ENCODE measurements at places on chromosomes 3 and 15.
A peak's percentile ranks its signal among the peaks of the same experiment; 100 is the strongest.

DNA sequence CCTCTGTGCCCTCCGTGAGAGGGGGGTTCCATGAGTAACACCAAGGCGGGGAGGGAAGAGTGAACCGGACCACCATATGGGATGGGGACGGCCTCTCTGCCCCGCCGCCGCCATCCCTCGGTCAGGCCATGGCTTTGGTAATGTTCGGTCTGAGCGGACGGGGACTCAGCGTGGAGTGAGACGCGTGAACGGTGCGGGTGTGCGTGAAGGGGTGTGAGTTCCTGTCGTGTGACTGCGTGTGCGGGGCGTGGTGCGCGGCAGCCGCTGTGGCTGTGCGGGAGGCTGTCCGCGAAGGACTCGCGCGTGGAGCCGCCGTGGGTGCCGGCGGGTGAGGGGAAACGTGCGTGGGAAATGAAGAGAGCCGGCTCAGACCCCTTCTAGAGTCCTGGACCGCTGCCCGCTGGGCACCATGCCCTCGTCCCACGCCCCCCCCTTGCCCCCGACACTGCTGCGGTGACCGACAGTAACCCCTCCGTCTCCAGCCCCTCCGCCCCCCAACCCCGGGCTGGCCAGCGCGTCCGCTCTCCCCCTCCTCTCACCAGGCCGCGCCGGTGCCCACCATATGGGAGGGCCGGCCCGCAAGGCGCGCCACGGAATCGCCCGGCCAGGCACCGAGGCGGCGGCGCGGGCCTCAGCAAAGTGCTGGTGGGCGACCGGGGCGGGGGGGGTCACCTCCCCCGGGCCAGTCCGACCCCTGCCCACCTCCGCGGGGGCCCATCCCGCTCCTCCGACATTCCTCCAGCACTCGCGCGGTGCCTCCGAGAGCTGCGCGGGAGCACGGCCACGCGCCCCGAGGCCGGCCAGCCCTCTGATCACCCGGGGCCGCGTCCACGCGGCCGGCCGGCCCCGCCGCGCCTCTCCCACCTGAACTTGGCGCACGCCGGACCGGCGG is 589 bp downstream of the KLF15 start:
- no peak for ATAC-seq

DNA sequence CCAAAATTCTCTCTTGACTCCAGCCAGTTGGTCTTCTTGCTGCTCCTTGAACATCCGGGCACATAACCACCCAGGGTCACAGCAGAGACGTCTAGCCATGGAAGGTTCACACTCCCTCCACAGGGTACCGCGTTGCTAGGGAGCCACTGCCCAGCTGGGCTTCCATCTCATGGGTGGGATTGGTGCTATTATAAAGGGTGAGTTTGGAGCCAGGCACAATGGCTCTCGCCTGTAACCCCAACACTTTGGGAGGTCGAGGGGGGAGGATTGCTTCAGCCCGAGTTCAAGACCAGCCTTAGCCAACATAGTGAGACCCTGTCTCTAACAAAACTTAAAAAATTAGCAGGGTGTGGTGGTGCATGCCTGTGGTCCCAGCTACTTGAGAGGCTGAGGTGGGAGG is 17.5 kb upstream of the SKOR1 start:
- no peak for ATAC-seq

DNA sequence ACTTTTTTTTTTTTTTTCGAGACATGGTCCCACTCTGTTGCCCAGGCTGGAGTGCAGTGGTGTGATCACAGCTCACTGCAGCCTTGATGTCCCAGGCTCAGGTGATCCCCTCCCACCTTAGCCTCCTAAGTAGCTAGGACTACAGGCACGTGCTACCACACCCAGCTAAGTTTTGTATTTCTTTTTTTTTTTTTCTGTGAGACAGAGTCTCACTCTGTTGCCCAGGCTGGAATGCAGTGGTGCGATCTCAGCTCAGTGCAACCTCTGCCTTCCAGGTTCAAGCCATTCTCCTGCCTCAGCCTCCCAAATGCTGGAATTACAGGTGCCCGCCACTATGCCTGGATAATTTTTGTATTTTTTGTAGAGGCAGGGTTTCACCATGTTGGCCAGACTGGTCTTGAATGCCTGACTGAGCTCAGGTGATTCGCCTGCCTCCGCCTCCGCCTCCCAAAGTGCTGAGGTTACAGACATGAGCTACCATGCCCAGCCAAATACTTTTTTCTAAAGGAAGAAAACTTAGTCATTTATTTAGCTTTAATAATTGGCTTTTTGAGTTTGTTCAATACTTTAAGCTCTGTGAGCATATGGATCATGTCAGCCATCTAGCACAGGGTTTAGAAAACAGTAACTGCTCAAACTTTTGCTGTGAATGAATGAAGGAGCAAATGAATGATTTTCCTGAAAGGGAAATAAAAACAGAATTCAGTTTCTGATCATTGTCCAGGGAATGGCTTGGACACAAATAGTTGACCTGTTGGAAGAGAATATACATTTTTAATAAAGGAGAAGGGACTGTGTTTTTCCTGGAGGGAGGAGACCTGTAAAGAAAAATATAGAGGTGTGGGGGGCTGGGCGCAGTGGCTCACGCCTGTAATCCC is 26.0 kb downstream of the UBE2E1 start:
- ATAC-seq = peak; percentile 55

DNA sequence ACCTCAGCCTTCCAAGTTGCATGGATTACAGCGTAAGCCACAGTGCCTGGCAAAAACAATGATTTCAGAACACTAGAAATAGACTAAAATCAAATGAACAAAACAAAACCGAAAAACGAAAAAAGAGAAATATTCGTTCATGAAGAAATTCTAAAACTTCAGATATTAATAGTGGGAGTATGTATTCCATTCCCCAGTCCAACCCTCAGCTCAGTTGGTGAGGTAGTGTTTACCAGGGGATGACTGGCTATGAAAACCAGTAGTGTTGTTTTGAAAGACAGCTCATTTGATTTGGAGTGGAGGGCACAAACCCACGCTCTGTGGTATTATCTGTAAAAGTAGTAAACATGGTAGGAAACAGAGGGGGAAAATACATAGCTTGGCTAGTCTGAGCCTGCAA is 6.8 kb upstream of the SNRK start:
- no peak for ATAC-seq

GRCh38 chr3:104974316-104974715 is 392.4 kb upstream of the ALCAM start:
- no peak for ATAC-seq

GRCh38 chr15:41561104-41561776 is 2.2 kb downstream of the TYRO3 start:
- ATAC-seq = no peak

- peak; percentile 22 for ATAC-seq
Observed at GRCh38 chr15:41661518-41662225, 1.5 kb downstream of the MGA start.

GRCh38 chr15:39741258-39741657 is 41.4 kb downstream of the FSIP1 start:
- ATAC-seq = no peak

DNA sequence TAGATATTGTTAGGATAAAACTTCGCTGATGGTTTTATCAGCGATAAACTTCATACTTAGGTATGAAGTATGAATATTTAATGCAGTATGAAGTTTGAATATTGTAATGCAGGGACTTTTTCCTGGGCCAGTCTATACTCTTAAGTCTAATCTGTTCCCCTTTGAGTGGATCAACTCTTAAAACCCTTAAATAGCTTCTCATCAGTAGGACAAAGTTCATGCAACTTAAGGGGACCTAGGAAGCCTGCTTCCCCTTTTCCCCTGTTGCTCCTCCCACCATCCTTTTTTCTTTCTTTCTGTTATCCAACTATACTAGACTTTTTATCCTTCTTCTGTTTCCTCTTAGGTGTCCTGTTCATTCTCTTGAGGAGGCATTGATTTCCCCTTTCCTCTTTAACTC is 78.7 kb downstream of the MITF start:
- no peak for ATAC-seq

DNA sequence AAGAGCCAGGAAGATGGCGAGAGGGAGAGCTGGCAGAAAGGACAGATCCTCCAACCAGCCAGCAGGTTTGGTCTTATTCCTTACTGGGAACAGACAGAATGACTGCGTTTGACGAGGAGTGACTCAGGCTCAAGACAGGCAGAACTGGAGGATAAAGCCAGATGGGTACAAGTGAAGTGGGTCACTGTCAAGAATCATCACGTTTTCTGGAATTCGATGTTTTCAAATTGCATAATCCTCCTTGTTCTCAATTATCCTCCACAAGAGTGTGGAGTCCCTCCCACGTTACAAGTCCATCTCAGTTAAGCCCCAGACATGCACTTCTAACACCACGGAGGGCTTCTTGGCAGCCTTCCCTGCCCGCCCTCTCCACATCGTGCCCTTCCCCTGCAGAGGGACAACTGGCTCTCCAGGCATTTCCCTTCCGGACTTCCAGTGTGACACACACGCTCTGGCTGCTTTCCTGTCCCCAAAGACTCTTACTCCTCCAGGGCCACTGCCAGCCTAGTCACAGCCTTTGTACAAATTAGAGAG is 183.1 kb downstream of the CHST2 start:
- peak; percentile 55 for ATAC-seq

- peak; percentile 73 for ATAC-seq
Observed at GRCh38 chr3:123723522-123724168, 138.8 kb upstream of the HACD2 start.

GRCh38 chr3:49302613-49303012 is 25.6 kb upstream of the C3orf62 start:
- peak; percentile 41 for ATAC-seq

GRCh38 chr3:9384141-9384828 is 13.1 kb upstream of the SETD5 start:
- ATAC-seq = peak; percentile 48

DNA sequence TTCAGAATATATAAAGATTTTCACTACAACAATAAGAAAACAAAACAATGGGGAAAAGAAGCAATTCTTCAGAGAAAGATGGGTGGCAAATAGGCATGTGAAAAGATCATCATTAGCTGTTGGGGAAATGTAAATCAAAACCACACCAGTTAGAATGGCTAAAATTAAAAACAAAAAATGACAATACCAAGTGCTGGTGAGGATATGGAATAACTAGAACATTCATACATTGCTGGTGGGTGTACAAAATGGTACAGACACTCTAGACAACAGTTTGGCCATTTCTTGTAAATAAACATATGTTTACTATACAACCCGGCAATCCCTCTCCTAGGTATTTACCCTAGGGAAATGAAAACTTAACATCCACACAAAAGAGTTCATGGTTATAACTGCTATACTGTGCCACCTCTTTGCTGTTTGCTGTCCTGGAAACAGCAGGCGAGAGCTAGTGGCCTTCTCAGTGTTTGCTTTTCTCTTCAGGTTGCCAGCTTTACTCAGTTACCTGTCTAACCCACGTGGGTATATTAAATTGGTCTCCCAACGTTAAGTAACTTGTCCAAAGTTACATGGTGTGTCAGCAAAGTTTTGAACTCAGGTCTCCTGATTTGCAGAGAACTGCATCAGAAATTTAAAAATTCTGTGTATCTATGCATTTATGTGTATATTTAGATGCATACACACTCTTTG is 4.6 kb upstream of the NIT2 start:
- no peak for ATAC-seq

- ATAC-seq = peak; percentile 97
Observed at GRCh38 chr3:48635222-48636021, at the start of gene SLC26A6. Gene SLC26A6 (minus strand): TSS chr3:48635461. CDS start chr3:48635393, 68 bp downstream.

- no peak for ATAC-seq
Observed at GRCh38 chr15:94229591-94230369, 1.6 kb upstream of the MCTP2 start.

- no peak for ATAC-seq
Observed at GRCh38 chr15:81182756-81183438, 13.8 kb upstream of the IL16 start.

- ATAC-seq = no peak
Observed at GRCh38 chr3:177529071-177529550, 331.8 kb upstream of the TBL1XR1 start.

- no peak for ATAC-seq
Observed at GRCh38 chr15:47685141-47685870, 32.0 kb upstream of the SEMA6D start.

DNA sequence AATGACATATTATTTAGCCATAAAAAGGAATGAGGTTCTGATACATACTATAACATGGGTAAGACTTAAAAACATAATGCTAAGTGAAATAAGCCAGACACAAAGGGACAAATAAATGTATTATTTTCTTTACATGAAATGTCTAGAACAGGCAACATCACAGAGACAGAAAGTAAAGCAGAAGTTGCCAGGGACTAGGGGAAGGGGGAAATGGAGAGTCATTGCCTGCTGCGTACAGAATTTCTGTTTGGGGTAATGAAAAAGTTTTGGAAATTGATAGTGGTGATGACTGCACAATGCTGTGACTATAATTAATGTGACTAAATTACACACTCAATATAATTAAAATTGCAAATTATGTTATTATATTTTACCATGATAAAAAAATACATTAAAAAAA is 99.9 kb downstream of the ANO10 start:
- ATAC-seq = no peak

- no peak for ATAC-seq
Observed at GRCh38 chr3:195086341-195086740, 184.6 kb downstream of the XXYLT1 start.

GRCh38 chr3:196749125-196749524 is 9.5 kb downstream of the PAK2 start:
- no peak for ATAC-seq

DNA sequence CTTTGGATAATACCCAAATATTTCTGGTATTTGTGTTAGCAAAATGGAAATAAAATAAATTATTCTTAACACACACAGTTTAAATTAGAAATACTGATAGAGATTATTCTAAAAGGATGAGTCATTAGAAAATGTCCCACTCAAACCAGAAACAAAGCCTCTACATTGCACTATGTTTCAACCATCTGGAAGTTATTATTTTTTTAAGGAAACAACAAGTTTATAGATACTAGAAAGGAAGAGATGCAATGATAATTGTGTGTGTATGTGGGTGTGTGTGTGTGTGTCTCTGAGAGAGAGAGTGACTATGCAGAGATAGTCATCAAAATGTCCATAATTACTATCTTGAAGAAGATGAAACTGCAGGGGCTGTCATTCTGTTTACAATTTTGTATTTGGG is 1340.5 kb downstream of the ROBO1 start:
- ATAC-seq = no peak

GRCh38 chr15:87538327-87538834 is 718.2 kb downstream of the NTRK3 start:
- no peak for ATAC-seq

DNA sequence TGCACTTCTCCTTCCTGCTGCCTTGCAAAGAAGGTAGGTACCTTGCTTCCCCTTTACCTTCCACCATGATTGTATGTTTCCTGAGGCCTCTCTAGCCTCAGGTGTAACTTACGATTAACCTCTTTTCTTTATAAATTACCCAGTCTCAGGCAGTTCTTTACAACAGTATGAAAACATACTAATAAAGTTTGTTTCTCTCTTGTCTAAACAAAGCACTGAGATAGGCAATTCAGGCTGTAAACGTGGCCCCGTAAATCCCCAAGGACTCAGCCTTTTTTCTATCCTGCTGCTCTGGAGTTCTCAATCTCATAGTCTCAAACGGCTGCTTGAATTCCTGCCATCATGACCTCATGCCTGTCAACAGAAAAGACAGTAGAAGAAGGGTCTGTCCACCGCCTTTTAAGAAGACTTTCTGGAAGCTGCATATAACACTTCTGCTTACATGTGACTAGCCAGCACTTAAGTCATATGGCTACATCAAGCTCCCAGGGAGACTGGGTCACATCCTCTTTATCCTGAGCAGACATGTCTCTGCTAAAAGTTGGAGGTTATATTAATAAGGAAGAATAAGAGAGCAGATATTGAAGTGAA is 257.8 kb downstream of the EBLN2 start:
- no peak for ATAC-seq

- no peak for ATAC-seq
Observed at GRCh38 chr3:129654131-129654530, 47.7 kb upstream of the PLXND1 start.

GRCh38 chr3:53039376-53039752 is 6.5 kb downstream of the SFMBT1 start:
- no peak for ATAC-seq

GRCh38 chr3:160929595-160929994 is 173.6 kb downstream of the PPM1L start:
- ATAC-seq = no peak

Data from esophagus mucosa (tissue), 1 donor.